ENCODE measurements at places on chromosomes 1 and 21. TPM values are rescaled to one million over a fixed set of nuclear protein-coding genes. Genes with fewer than 3 reads are reported as not detected.

DNA sequence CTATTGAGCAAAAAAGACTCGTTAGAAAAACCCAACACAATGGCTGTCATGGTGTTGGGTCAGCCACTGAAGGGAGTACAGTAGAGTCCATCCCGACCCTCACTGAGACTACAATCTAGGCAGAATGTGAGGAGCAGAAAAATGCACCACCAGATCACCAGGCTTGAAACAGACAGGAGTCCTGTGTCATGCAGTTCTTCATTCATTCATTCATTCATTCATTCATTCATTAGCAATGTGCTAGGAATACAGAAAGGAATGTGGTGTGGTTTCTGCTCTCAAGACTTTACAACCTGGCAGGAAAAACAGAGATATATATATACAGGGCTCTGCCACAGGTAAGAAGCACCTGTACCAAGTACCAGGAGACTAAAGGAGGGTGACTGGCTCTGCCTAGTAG lies 392.3 kb downstream of the OMA1 start:
- no peak for DNase-seq

GRCh38 chr1:93770640-93771039 lies 89.0 kb upstream of the BCAR3 start:
- DNase-seq: no peak

The SLC30A2 gene
- total RNA-seq: not detected

The C1orf87 gene
- not detected for total RNA-seq

GRCh38 chr21:38718481-38718880 lies 87.2 kb upstream of the ETS2 start:
- no peak for DNase-seq

- DNase-seq: no peak
Observed at GRCh38 chr1:59071289-59071688, 225.6 kb upstream of the FGGY start.

The SIPA1L2 gene
- total RNA-seq: 1.1 TPM

The ATP1A2 gene
- total RNA-seq: not detected

- no peak for DNase-seq
Observed at GRCh38 chr1:170205301-170205700, 59.5 kb downstream of the NTMT2 start.

- no peak for DNase-seq
Observed at GRCh38 chr1:100023482-100023881, 53.7 kb downstream of the SLC35A3 start.

The AMY1A gene
- total RNA-seq: not detected

DNA sequence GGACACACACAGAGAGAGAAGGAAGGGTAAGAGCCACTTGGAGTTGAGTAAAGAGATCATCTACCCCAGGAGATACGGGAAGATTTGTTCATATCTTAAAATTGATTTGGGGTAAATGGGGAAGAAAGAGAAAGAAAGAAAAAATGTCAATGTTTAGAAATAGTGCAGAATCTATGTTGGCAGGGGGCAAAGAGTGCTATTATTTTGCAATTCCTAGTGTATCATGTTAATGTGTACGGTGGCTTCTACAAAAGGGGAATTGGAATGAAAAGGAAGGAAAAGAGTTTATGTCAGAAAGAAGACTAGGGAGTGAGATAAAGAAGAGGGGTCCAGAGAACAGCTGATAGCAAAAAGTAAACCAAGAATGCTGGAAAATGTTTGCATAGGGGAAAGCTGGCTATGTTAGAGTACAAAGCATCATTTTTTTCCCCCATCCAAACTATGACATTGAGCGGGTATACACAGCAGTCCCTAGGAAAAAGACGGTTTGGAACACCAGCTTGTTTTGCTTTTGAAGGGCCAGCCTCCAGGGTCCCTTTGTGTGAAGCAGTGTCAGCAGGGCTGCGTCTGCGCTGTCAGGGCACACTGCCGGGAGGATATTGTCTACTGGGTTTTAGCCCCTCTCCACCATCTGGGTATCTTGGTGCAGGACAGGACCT lies 10.8 kb downstream of the LRRC8D start:
- no peak for DNase-seq

- no peak for DNase-seq
Observed at GRCh38 chr1:13824626-13825025, 124.6 kb downstream of the PRDM2 start.

GRCh38 chr1:205118752-205119151 lies 3.0 kb downstream of the RBBP5 start:
- DNase-seq: no peak

DNA sequence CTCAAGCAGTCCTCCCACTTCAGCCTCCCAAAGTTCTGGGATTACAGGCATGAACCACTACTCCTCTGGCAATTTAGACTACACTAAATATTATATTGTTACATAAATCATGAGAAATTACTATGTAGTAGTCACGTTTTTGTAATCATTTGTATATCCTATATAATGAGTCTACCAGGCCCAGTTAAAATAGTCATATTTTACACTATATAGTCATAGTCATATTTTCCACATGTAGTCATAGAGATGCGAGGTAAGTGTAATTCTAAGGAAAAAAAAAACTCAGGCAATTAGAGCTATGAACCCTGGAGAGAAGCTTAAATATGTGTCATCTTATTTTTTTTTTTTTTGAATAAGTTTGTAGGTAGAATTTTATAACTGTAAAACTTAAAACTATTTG lies 90.0 kb downstream of the FNBP1L start:
- DNase-seq: no peak

The OR6N1 gene
- not detected for total RNA-seq

The WASF2 gene
- total RNA-seq: 139 TPM

- no peak for DNase-seq
Observed at GRCh38 chr1:78068681-78069283, 23.0 kb downstream of the GIPC2 start.

GRCh38 chr1:156081180-156081916 lies 917 bp downstream of the MEX3A start:
- no peak for DNase-seq

DNA sequence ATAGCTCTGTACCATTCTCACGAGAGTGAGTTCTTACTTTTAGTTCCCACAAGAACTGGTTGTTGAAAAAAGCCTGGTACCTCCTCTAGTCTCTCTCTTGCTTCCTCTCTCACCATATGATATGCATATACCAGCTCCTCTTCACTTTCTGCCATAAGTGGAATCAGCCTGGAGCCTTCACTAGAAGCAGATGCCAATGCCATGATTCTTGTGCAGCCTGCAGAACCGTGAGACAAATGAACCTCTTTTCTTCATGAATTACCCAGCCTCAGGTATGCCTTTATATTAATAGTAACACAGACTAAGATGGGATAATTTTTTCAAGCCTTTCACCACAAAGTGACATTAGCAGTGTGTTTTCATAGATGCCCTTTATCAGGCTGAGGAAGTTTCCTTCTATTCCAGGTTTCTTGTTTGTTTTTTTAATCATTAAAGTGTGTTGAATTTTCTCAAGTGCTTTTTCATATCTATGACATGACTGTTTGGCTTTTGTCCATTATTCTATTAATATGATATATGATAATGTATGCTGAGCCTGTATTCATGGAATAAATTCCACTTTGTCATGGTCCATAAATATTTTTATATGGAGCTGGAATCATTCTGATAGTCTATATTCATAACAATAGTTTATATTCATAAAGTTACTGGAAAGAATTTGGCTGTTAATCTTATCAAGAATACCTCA lies 40.7 kb upstream of the C1orf185 start:
- DNase-seq: no peak

DNA sequence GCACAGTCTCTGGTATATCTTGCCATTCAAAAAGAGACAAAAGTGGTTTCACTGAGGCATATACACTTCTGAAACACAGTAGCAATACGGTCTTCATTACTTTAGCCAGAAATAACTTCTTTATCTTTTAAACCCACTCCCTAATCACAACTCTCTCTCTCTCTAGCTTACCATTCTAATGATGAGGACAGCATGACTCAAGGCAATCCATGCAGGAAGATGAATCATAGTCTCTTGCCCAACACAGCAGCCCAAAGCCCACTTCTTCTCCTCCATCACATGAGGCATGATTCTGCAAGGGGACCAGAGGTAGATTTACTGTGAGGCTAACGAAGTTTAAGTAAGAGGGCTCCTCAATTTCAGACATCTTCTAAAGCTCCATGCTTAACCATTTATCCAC lies 285.0 kb upstream of the NR5A2 start:
- DNase-seq: no peak

DNA sequence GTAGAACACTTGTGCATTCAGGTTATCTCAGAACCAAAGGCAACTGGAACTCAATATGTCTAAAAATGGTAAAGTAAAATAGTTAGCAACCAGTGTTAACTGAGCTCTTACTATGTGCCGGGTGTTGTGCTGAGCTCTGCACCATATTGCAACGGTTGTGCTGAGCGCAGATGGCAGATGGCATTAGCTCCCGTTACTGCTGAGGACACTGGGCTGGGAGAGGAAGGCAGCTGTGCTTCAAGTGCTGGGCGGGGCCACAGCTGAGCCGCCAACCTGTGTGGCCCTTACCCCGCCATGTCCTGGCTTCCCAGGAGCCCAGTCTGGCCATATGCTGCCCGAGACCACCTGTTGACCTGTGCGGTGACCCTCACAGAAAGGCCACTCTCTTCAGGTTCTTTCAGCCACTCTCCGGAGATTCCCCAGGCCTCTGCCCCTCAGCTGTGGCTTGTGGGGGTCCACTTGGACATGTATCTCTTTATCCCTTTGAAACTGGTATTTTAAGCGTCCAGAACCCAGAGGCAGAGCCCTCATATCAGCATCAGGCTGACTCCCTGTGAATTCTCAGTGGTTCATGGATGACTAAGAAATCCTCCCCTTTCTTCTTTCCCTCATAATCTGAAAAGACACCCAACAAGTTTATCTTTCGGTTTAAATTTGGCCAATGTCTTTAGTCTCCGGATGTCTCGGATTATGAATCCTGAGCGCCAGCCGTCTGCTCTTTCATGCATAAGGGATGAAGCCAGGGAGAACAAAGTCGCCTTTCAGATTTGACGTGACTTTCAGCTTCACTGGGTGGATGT lies 26.4 kb downstream of the LDLRAP1 start:
- DNase-seq: no peak

DNA sequence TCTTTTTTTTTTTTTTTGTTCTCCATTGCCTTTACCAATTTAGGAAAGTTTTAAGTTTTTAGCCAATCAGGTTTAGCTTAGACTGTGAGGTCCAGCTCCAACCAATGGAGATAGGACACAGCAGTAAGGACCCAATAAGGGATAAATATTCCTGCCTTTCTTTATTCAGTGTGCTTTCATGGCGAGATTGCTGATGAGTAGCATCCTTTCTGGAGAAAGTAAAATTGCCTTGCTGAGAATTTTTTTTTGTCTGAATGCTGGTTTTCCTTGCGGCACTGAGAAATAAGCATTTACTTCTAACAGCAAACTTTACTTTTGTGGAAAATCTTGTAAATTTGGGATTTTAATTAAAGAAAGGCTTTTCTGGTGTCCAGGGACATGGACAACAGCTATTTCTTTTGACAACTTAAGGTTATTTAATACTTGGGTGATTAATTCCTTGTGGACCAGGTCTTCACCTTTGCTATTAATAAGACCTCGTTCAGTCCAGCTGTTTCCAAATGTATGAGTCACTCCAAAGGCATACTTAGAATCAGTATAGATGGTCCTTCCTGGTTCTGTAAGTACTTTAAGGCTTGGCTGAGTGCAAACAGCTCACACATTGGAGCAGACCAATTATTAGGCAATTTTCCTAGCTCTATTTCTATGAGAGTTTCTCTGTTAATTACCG lies 54.1 kb downstream of the SERINC2 start:
- DNase-seq: no peak

The GPR52 gene
- total RNA-seq: 1.8 TPM

GRCh38 chr1:205339197-205339702 lies 17.5 kb downstream of the KLHDC8A start:
- DNase-seq: no peak

GRCh38 chr1:53653631-53654030 lies 85.3 kb downstream of the GLIS1 start:
- DNase-seq: no peak

DNA sequence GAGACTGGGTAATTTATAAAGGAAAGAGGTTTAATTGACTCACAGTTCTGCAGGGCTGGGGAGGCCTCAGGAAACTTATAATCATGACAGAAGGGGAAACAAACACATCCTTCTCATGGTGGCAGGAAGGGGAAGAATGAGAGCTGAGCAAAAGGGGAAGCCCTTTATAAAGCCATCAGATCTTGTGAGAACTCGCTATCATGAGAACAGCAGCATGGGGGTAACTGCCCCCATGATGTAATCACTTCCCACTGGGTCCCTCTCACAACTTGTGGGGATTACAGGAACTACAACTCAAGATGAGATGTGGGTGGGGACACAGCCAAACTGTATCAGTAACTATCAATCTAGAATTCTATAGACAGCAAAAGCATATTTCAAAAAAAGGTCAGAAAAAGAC lies 64.7 kb upstream of the ACTRT2 start:
- no peak for DNase-seq

DNA sequence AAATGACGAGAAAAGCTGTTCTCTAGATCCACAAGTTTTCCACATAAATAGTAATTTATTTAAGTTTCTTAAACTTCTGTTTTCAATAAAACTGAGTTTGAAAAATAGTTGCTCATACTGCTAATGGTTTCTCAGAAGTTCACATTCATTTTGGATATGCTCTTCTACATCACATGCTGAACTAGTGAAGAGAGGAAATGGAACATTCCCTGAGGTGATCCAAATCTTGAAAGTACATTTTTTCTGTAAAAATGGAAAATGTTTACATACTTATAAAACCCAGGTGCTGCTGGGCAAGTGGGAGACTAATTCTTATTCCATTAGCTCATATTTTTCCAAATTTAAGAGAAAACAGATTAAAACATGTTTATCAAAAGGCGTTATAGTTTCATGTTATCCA lies 111.7 kb downstream of the ADGRL4 start:
- no peak for DNase-seq

The A3GALT2 gene
- not detected for total RNA-seq
